Cortex of kidney (tissue), 1 donor: ENCODE measurements at places on chromosomes 2 and 18.

GRCh38 chr2:236343400-236344161 is 79.4 kb upstream of the ASB18 start:
- DNase-seq, result no peak

GRCh38 chr2:188381614-188382013 is 89.9 kb downstream of the GULP1 start:
- no peak for DNase-seq

DNA sequence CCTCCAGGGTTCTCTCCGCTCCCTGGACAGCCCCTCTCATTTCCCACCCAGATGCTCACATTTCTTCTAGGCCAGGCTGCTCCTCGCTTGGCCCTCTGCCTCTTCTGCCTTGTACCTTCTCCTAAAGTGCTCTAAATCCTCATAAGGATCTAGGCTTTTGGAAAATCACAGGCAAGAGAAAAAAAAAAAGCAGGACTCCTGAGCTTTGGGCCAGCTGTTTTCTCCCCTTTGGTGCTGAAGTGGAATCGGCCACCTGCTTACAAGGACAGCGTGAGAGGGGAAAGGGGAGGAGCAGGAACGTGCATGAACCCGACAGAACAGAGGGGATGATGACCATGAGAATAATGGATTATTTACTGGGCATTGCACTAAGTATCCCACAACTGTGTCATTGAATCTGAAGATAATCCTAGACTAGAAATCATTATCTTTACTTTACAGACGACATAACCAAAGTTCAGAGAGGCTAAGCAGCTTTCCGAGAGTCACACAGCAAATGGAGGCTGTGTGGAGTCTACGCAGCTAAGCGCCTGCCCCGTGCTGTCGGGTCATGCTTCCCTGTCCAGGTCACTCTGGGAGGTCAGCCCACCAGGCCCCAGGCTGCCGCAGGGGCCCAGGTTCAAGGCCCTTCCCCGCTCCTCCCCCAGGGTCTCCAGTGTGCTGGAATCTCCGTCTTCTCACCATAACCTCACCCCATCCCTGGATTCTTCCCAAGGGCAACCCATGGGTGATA is 141.9 kb downstream of the PXDN start:
- DNase-seq, result no peak

GRCh38 chr2:225916692-225917091 is 517.2 kb downstream of the NYAP2 start:
- DNase-seq, result no peak

- no peak for DNase-seq
Observed at GRCh38 chr2:23649303-23649702, 264.3 kb downstream of the KLHL29 start.

DNA sequence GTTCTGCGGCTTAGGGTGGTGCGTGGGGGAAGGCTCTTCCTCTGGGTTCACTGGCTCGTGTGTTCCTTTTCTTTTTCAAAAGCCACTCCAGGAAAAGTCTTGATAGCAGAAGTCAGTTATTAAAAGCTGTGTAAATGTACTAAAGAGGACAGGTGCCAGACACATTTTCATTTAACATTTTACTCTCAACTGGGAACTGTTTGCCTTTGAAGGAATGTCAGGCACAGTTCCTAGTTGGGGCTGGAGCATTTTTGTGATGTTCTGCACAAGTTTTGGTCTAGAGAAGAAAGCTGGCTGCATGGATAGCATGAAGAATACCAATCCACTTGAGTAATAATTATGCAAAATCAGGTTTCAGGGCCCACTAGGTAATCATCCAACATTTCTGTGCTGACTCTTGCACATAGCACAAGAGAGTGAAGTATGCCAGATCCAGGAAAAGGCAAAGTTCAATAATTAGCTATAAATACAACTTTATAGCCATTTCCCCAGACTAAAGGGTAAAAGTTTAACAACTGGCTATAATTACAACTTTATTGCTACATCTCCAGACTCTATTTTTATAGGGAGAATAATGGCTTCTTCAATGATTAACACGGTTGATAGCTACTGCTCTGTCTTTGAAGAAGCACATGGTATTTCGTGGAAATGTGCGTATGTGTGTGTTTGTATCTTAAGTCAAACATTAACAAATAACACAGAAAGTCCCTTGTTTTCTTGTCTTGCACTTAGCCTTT is 16.2 kb downstream of the SCYGR8 start:
- no peak for DNase-seq

DNA sequence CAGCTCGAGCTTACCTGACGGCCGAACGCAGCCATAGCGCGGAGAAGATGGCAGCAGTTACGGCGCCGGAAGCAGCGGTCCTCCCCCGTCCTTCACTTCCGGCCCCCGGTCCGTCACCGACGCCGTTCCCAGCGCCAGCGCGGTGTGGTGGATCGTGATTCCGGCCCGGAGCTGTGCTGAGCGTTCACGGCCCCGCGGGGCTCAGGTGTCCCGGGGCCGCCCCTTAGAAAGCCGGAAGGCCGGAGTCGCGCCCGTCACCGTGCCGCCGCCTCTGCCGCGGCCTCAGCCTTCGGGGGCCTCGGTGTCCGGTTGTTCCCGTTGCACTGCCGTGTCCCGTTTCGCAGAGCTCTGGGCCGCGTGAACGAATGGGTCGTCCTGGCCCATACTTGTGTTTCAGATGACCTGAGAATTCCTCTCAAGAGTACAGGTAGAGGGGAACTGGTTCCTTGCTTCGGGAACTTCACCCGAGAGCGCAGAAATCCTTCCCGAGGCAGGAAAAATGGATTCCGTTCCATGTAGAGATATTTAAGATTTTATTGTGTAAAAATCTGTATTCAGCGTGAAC is at the start of gene MTERF4:
MTERF4 (minus strand) TSS at position 49 of the 565 bp plus-strand sequence; CDS start at position 35, 14 bp downstream.
- peak; percentile 48 for DNase-seq

GRCh38 chr2:5394223-5394622 is 298.0 kb upstream of the SOX11 start:
- no peak for DNase-seq

DNA sequence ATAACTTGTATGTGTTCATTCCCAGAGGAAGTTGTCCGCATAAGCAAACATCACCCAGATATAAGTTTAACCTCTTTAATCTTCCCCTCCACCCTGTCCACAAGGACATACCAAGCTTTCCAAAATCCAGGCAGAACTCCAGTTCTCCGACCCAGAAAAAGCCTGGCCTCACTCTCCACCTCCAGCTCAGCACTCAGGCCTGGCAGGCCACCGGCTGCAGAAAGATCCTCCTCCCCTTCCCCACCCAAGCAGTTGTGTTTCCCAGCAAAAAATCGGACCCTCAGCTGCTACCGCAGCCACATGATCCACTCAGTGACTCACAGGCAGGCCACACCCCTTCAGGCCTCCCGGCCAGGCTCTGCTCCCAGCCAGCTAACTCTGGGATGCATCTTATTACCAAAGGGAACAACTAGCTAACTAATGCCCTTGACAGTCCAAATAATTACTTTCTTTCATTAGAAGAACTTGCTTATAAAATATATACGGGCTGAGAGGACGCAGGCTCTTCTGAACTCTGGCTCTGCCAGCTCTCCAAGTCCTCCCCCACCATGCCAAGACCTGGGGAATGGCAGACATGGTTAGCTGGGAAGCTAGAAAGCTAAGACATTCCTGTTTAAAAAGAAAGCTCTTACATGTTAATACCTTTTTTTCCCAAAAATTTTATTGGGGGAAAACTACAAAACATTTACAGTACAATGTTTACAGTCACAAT is 4.5 kb downstream of the ZFP36L2 start:
- DNase-seq, result no peak

DNA sequence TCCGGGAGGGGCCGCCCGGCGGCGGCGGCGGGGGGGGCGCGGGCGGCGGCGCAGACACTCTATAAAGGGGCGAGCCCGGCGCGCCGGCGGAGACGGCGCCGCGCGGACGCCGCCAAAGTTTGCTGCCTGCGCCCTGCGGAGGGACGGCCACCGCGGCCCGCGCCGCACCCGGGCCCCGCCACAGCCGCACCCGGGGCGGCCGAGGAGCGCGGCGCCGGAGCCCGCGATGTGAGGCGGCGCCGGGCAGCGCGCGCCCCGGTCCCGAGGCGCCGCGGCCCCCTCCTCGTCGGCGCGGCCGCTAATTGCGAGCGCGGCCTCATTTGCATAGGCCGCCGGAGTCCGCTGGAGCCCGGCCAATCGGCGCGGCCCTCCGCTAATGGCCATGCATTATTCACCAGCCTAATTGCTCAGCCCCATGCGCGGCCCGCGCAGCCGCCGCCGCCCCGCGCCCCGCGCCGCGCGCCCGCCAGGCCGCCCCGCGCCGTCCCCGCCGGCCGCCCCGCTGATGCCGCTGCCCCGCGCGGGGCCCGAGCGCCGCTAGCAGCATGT is at the start of gene SALL3:
SALL3 (plus strand) TSS at position 89 of the 549 bp plus-strand sequence; CDS start at position 546, 457 bp downstream.
- no peak for DNase-seq

GRCh38 chr2:3170792-3171455 is 206.7 kb downstream of the EIPR1 start:
- DNase-seq, result no peak

GRCh38 chr2:43980902-43981301 is 14.9 kb downstream of the LRPPRC start:
- no peak for DNase-seq

DNA sequence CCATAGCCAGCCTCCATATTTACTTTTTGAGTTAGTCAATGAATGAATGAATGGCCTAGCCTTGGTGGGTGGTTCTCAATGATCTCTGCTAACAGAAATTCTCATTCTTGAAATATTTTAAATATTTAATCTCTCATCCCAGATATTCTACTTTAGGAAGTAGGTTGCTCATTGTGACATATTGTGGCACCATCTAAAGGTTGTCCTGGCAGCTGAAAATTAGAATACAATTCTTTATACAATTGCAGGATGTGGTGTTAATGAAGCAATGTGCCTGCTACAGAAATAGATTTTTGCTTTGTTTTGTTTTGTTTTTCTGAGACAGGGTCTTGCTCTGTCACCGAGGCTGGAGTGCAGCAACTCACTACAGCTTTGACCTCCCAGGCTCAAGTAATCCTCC is 35.8 kb downstream of the SCG2 start:
- no peak for DNase-seq

DNA sequence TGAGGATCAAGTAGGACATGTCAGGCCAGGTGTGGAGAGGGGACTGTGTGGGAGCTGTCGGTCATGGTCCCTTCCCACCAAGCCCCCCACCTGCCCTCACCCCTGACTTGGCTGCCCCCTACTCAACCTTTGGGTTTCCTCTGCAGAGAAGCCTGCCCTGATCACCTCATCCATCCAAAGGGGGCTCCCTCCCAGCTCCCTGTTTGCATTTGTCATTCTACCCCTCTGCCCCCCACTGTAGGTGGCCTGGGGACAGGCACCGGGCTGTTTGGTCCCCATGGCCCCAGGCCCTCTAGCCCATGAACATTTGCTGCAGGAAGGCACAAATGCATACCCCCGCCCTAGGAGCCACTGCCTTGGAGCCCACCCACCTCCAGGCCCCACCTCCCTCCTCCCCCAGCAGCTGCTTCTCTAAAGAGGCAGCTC is 115.0 kb downstream of the SMAD7 start:
- no peak for DNase-seq

GRCh38 chr2:163734881-163735684 is 725 bp downstream of the FIGN start:
- no peak for DNase-seq

DNA sequence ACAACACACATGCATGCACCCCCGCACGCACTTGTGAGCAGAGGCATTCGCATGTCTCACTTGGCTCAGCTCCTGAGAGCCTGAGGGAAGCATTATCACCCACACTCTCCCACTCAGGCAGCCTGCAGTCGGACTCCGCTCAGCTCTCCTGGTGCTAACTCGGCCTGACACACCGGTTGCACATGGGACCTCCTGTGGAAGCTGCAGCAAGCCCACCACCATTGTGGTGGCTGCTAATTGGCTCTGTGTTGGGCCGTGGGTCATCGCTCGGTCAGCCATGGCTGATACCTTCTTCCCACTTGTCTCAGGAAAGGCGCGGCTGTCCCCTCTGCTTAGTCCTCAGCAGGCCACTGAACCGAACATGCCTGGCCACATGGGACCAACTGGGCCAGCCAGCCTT is 13.7 kb upstream of the TEX261 start:
- DNase-seq, result no peak

DNA sequence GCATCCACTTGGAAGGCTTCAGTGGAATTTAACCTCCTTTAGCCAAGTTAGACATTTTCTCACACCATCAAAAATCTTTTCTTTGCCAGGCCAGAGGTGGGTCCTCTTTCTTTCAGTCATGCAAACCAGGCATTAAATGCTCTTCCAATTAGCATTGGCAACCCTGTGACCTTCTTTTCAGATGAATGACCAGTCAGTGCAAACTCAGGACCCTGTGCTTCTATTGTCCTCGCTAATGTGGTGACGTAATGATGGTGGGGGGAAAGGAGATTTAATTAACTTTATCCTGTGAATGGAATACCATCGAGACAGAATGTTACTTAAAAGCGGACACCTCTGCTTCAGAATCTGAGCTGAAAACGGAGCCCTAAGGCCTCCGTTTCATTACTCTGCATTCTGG is 23.2 kb upstream of the STPG4 start:
- DNase-seq, result no peak

DNA sequence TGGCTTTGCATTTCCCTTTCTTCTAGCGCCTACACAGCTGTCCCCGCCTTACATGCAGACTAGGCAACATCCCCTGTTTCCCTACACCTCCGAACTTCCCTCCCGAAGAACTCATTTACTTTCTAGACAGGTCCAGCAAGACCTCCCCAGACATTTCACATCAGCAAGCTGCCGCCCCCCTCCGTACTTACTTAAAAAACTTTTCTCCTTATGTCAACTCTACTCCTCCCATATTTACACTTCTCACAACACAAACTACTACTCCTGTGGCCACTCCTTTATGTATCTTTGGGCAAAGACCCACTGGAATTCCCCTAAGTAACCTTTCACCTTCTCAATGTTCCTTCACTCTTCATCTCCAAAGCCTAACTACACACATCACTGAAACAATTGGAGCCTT is 20.4 kb upstream of the ZNF397 start:
- DNase-seq, result no peak

DNA sequence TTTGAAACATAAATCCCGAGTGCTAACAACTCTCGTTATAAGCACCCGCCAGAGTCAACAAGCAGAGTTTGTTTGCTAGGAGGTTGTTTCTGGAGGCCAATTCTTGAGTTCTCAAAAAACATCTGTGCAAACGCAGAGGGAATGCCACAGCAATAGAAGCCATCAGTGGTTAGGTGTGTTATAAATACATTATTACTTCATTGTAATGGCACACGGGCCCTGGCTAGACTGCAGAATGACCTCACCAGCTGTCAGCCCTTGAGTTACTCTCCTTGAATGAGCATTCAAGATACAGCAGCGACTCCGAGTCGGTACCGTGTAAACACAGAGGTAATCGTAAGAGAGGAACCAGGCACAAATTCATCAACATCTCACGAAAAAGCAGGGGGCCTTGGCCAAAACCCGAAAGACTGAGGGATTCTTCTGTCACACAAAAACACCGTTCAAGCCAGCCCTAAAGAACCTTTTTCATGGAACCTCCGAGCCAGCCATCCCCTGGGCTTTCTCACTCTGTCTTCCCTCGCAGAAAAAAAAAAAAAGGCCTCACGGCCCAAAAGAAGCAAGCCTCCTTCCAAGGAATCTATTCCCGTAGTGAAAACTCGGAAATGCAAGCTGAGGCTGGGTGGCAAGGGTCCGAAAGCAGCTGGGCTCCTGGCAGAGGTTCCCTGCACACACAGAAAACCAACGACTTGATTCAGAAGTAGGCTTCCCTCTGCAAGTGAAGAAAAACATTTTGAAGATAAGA is 133.7 kb upstream of the MEIS1 start:
- DNase-seq, result no peak
